ENCODE measurements at places on chromosomes 3 and 15.

- DNase-seq, result no peak
These were observed 408.1 kb upstream of the ZNF385D start for GRCh38 chr3:22159004-22159695.

DNA sequence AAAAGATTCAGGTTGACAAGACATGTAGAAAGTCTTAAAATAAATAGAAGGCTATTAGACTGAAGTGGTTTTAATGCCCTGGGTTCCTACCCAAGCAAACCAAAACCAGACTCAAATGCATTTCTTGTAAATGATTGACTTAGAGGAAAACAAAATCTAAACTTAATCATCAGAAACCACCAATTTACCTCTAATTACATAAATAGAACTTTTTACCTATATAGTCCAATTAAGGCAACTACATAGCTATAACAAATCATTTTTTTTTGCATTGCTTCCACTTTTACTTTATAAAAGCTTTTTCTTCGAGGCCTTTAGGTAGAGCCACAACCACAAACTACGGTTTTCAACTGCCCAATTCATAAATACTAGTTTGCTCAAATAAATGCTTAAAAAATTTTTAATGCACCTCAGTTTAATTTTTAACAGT is 231.3 kb upstream of the ARHGEF26 start:
- no peak for DNase-seq

DNA sequence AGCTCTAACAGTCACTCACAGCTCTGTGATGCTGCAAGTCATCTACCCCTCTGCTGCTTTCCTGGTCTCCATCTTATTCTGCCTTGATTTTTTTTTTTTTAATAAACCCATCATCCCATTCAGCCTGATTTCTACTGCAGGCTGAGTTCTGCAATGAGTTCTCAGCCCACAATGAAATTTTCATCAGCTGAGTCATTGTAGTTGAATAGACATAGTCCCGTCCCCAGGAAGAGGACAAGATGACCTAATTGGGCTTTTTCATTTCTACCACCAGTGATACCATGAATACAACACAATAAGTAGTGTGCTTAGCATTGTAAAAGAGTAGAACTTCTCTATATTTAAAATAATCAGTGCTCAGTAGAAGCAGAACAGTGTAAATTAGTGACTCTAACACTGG is 59.3 kb downstream of the C3orf85 start:
- no peak for DNase-seq

- no peak for DNase-seq
These were observed 3.3 kb upstream of the LRTM1 start for GRCh38 chr3:54931182-54931581.

GRCh38 chr3:146334151-146334550 is 83.2 kb upstream of the PLSCR4 start:
- no peak for DNase-seq

- no peak for DNase-seq
These were observed 1045.9 kb downstream of the MCTP2 start for GRCh38 chr15:95277266-95277665.

GRCh38 chr3:156751461-156752025 is 74.6 kb upstream of the LEKR1 start:
- no peak for DNase-seq

- DNase-seq, result no peak
These were observed 99.8 kb upstream of the CHMP2B start for GRCh38 chr3:87127281-87127680.
